Myometrial cell (primary cell): ENCODE measurements at places on chromosomes 5 and 9. TPM values are rescaled to one million over a fixed set of nuclear protein-coding genes. Genes with fewer than 3 reads are reported as not detected.

IRX1 gene
- total RNA-seq = not detected in 2 replicates

S1PR3 gene
- 75.8 and 76.9 TPM in 2 replicates for total RNA-seq

PLGRKT gene
- 56.2 and 69.5 TPM in 2 replicates for total RNA-seq

TTF1 gene
- total RNA-seq = 5.2 and 9.0 TPM in 2 replicates

NUTM2F gene
- not detected in 2 replicates for total RNA-seq

HK3 gene
- total RNA-seq = not detected in 2 replicates

ALDH7A1 gene
- total RNA-seq = 20.8 and 22.9 TPM in 2 replicates

CBY3 gene
- total RNA-seq = not detected in 2 replicates

TSTD2 gene
- 7.2 and 9.4 TPM in 2 replicates for total RNA-seq

RMRP gene
- 1,659 and 5,862 TPM in 2 replicates for total RNA-seq
